ENCODE measurements at places on chromosomes 3 and 15.

- no peaks in the 10 kb centered on the region for H3K36me3 ChIP-seq
- peaks cover 29% of the 10 kb centered on the region for H3K4me1 ChIP-seq
- no peaks in the 10 kb centered on the region for H3K27me3 ChIP-seq
- peak overlapping the region; percentile 47 for H3K27ac ChIP-seq
Measured at GRCh38 chr3:171491361-171491760, 31.2 kb upstream of the TNIK start.

DNA sequence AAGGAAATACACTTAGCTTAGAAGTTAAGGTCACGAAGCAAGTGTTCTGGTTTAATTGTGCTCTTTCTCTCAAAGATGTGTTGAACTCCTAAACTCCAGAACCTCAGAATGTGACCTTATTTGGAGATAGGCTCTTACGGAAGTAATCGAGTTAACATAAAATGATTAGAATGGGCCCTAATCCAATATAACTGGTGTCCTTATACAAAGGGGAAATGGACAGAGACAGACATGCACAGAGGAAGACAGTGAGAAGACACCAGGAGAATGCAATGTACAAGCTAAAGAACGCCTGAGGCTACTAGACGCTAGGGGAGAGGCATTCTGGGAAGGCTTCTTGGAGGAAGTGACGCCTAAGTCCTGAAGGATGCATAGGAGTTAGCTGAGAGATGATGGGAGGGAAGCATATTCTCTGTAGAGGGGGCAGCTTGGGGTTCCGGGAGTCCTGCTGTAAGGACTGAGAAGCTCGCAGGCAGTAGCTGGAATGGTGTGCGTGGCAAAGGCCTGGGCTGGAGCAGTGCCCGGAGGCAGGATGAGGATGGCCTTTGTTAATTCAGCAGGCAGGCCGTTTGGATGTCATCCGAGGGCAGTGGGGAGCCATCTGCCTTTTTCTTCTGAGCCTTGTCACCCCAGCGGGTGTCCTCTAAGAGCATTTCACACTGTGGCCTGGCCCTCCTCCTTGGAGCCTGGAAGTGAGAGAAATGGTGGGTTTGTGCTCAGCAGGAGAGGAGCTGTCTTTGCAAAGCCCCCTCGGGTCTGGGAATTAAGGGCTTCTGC, 513.4 kb downstream of the SHQ1 start:
- H3K27ac ChIP-seq = no peak overlapping the region
- H3K36me3 ChIP-seq = no peaks in the 10 kb centered on the region
- DNase-seq = no peak
- no peaks in the 10 kb centered on the region for H3K27me3 ChIP-seq

GRCh38 chr15:64772488-64772887, 2.9 kb downstream of the RBPMS2 start:
- DNase-seq = no peak
- H3K4me1 ChIP-seq = peaks cover 16% of the 10 kb centered on the region
- H3K36me3 ChIP-seq = no peaks in the 10 kb centered on the region
- H3K27ac ChIP-seq = no peak overlapping the region
- peaks cover 9% of the 10 kb centered on the region for H3K27me3 ChIP-seq

- H3K27ac ChIP-seq = no peak overlapping the region
- no peaks in the 10 kb centered on the region for H3K27me3 ChIP-seq
Measured at GRCh38 chr15:77440378-77440999, 19.8 kb downstream of the HMG20A start.

DNA sequence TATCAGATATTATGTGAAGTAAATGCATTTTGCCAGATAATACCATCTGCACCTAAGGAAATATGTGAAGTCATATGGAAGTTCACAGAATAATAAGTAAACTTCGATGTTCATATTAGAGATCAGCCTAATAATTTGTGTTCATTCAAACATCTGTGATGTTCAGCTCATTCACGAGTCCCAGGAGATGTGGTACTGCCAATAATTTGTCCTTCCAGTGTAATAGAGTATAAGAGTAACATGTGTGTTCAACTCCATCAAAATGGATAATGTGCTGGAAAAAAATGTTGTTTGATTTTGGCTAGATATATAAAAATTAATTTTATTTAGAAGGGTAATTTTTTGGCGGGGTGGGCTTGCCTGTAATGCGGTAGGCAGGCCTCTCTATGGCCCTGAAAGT, 75.4 kb upstream of the ARL6 start:
- DNase-seq = no peak
- H3K27ac ChIP-seq = no peak overlapping the region
- no peaks in the 10 kb centered on the region for H3K36me3 ChIP-seq
- H3K4me3 ChIP-seq = no peak overlapping the region

GRCh38 chr3:30469133-30469532, 137.3 kb upstream of the TGFBR2 start:
- H3K4me3 ChIP-seq = no peak overlapping the region
- no peaks in the 10 kb centered on the region for H3K36me3 ChIP-seq
- no peaks in the 10 kb centered on the region for H3K27me3 ChIP-seq

GRCh38 chr3:44874308-44874707, at the start of gene TGM4:
Gene TGM4 (plus strand): TSS chr3:44874608. CDS start chr3:44874679, 71 bp downstream.
- H3K4me3 ChIP-seq = no peak within 1 kb of the TSS
- no peaks in the 10 kb centered on the region for H3K36me3 ChIP-seq
- no peaks in the 10 kb centered on the region for H3K27me3 ChIP-seq
- H3K4me1 ChIP-seq = no peaks in the 10 kb centered on the region

Measured in T-cell (primary cell).